ENCODE measurements at places on chromosomes 16 and 17. TPM values are rescaled to one million over a fixed set of nuclear protein-coding genes. Genes with fewer than 3 reads are reported as not detected.

Gene SLC5A10
- polyA plus RNA-seq, result 0.54 TPM

Gene DNAH3
- polyA plus RNA-seq, result 0.25 TPM

Gene GNPTG
- polyA plus RNA-seq, result 57.3 TPM

Gene EPX
- polyA plus RNA-seq, result 0.80 TPM

Gene HES7
- 0.08 TPM for polyA plus RNA-seq

Gene GSDMA
- polyA plus RNA-seq, result 2.1 TPM

GRCh38 chr17:72592242-72592966, 471.6 kb downstream of the SOX9 start:
- peak; percentile 74 for DNase-seq

- DNase-seq, result no peak
These were observed 23.2 kb downstream of the VPS53 start for GRCh38 chr17:691423-691822.

DNA sequence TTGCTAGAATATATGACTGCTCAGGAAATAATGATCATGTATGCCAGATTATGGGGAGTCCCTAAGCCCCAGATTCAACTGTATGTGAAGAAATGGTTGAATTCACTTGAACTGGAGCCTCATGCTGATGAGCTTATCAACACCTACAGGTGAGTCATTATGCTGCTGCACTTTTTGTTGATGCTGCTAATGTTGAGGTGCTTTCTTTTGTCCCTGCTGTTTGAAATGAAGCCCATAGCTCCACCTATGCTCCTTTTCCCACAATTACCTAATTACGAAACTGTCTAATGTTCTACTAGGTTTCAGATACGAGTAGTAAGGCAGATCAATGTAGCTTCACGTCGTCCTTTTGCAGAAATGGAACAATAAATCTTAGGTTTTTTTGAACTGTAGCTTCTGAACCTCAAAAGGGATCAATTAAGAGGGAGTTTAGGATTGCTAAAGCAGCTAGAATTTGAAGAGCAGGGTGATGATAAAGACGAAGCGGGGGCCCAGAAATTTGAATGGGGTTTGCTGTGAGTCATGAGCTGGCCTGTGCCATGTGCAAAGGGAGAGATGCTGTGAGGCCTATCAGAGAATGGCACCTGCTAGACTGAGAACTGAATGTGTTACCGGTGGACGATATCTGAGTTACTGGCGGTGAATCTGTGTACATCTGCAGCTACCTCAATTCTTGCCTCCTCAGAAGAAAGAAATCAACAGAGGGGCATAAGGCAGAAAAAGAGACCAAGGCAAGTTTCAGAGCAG, 6.1 kb upstream of the UQCRC2 start:
- DNase-seq, result no peak

DNA sequence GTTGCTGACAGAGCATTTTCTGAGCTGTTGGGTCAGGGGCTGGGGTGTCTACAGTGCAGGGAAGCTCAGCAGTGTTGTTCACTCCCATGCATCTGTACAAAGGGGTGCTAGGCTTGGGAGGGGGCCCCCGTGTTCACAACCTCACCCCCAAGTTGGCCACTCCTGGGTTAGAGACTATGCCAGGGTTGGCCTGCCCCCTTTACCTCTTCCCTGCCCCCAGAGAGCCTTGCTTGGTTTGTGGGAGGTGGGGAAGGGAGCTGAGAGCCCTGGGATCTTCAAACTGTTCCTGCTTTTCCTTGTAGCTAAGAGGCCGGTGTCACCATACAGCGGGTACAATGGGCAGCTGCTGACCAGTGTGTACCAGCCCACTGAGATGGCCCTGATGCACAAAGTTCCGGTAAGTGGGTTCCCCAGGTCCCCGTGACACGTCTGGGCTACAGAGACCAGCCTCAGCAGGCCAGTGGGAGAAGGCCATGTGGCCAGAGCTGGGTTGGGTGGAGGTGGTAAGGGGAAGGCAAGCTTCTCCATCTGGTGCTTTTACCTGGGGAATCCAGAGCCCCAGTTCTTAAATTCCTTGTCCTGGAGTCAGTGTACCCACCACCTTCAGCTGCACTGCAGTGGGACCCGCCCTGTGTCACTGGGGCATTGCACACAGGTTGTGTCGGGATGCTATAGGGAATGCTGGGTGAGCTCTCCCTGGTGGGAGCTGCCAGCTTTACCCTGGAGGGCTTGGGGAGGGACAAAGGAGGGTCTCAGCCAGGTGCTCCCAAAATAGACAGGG, 11.8 kb downstream of the GPRC5C start:
- no peak for DNase-seq

- no peak for DNase-seq
These were observed 112.8 kb downstream of the ZNF778 start for GRCh38 chr16:89330177-89330856.

GRCh38 chr17:32148351-32148750, 6.0 kb downstream of the RHOT1 start:
- no peak for DNase-seq
